NB4 (cell line): ENCODE measurements at places on chromosomes 7 and 10.

- no peak for DNase-seq
Measured at GRCh38 chr10:130221456-130222375, 85.5 kb downstream of the GLRX3 start.

GRCh38 chr7:13532028-13532753 is 457.3 kb downstream of the ETV1 start:
- no peak for DNase-seq

- no peak for DNase-seq
Measured at GRCh38 chr7:149725916-149726315, 47.5 kb downstream of the ZNF467 start.

DNA sequence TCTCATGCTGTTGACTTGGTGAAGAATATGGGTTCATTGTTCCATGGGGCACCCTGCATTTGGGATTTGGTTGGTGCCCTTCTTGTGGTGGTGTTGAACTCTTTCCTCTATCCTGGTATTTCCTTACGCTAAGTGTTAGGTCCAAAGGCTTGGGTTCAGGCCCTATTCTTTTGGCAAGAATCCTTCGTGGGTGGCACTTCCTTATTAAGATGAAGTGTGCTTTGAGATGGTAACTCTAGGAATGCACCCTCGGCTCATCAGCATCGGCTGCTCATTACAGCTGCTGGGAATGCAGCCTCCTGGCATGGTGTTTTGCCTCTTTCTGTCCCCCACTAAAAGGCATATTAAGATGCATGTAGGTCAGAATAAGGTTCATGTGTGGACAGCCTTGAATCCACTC is 380.7 kb downstream of the RPS24 start:
- no peak for DNase-seq

GRCh38 chr10:132835848-132836233 is 49.9 kb upstream of the NKX6-2 start:
- DNase-seq, result no peak

DNA sequence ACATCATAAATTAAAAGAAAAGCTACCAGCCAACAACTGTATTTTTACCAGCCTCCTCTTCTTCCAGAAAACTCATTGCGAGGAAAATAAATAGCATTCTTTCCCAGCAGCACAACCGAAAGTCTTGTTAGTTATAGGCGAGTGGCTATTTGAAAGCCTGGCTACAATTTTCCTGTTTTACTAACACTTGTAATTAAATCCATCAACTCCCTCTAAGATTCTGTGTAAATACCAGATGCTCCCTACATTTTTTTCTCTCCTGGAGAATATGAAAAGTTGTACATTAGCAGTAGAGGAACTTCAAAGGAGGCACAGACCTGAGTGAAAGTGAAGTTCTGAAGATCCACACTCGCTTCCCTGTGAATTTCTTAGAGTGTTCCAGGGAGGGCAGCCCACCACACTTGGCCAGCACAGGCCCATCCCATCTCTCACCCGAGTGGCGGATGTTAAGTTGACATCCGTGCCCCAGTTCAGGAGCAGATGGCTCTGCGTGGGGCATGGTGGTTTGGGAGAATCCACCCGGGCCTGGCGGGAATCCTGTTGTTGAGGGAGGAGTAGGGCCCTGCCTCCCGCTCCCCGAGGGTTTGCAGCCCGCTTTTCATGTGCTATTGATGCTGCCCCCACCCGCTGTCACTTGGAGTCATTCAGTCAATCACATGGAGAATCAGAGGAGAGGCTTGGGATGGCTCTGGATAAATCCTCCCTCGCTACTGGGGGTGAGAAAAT is 451.0 kb upstream of the GALNT17 start:
- DNase-seq, result no peak

- DNase-seq, result no peak
Measured at GRCh38 chr10:11286261-11286852, 268.7 kb downstream of the CELF2 start.

- no peak for DNase-seq
Measured at GRCh38 chr7:11950281-11950680, 118.3 kb upstream of the THSD7A start.

- no peak for DNase-seq
Measured at GRCh38 chr10:105540381-105540780, 899.3 kb downstream of the SORCS3 start.

- peak; percentile 11 for DNase-seq
Measured at GRCh38 chr10:111650088-111650487, 533.5 kb downstream of the GPAM start.

- DNase-seq, result peak; percentile 58
Measured at GRCh38 chr10:13707156-13707881, 120.6 kb downstream of the PRPF18 start.

DNA sequence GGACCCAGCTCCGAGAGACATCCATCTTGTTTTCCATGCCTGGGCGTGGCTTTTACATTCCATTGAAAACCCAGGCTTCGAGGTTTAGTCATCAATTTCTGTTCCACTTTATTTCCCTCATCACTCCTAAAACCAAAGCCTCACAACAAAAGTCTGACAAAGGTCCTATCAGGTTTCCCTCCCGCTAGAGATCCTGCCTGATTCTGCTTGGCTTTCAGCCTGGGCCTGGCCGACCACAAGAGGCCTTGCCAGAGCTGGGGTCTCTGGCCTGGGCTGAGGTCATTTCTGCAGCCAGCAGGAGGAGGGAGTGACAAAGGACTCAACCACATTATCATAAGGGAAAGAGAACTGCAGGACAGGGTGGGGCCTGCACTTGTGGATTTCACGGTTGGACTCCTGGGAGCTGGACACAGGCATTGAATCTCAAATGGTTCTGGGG is 167.0 kb downstream of the FANK1 start:
- DNase-seq, result no peak

DNA sequence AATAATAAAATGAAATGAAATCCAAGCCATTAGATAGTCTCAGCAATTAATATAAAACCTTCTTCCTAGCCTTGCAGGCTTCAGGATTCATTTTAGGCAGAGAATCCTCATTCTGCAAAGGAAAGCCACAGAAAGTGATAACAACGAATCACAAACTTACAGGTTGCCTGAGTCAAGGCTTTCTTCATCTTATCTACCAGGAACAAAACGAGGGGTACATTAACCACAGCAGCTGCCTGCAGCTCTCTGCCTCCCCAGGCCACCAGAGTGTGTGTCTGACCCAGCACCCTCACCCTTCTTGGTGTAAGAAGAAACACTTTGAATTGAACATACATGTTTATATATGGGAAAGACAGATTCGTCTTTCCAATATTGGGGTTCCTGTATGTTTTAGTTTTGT is 12.5 kb upstream of the TNS3 start:
- DNase-seq, result peak; percentile 58

DNA sequence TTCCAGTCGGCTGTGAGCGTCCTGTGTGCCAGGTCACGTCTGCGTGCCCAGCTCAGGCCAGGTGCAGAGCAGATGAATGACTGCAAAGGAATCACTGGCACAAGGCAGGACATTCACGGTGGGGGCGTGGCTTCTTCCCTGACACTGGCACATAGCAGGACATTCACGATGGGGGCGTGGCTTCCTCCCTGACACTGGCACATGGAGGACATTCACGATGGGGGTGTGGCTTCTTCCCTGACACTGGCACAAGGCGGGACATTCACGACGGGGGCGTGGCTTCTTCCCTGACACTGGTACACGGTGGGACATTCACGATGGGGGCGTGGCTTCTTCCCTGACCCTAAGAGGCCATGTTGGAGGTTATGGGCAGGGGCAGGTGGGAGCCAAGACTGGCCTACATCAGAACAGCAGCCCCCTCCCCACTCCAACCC is 64.3 kb downstream of the MYL10 start:
- DNase-seq, result peak; percentile 66

- no peak for DNase-seq
Measured at GRCh38 chr10:11397077-11397965, 214.1 kb downstream of the USP6NL start.

GRCh38 chr7:155665079-155665956 is 20.9 kb downstream of the RBM33 start:
- no peak for DNase-seq

GRCh38 chr10:45509491-45509890 is 135.5 kb downstream of the ALOX5 start:
- DNase-seq, result no peak

- DNase-seq, result no peak
Measured at GRCh38 chr7:94913391-94913790, 6.0 kb downstream of the PPP1R9A start.

GRCh38 chr7:6171532-6172223 is 100.7 kb downstream of the CYTH3 start:
- no peak for DNase-seq

GRCh38 chr10:101287997-101288635 is 58.9 kb upstream of the LBX1 start:
- peak; percentile 52 for DNase-seq

DNA sequence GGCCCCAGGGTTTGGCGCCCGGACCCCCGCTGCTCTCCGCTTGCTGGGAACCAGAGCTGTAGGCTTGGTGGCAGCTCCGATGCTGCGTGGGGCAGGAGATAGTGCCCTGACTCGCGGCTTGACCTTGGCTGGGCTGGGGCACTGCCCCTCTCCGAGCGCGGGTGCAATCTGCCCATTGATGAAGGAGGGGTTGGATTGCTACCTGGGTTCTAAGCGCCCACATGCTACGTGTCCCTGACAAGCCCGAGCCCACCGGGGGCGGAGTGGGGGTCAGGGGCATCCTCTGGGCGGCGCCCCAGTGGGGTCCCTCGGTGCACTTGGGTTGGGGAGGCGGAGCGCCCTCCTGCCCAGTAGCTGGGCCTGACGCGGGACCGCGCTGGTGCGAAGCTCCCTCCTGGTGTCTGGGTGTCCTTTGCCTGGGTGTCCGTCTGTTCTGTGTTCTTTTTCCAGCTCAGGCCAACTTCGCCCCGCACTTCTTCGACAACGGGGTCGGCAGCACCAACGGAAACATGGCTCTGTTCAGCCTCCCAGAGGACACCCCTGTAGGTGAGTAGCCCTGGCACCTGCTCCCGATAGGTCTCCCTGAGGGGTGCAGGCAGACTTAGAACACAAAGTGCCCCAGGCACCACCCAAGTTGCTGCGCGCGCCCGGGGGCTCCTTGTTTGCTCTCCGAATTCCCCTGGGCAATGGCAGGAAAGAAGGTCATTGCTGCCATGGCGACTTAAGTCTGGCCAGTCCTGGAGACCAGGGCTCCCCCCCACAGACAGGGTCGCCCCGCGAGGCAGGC is 900 bp downstream of the CDHR1 start:
- DNase-seq, result no peak

DNA sequence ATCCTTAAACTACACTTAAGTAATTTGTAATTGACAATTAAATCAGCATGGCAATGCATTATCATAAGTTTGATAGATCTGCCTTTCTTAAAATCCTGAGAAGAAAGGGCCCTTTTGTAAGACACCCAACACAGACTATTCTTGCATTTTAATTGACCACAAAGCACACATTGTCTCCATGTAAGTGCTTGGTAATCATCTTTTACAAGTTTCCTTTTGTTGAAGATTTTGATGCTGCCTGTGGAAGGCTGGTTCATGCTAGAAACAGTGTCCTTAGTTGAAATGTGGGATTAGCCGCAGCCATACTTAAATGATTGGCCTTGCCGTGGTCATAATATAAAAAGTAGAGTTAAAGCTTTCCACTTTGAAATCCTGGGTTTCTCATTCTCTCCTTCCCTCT is 32.3 kb upstream of the CELF2 start:
- DNase-seq, result no peak

DNA sequence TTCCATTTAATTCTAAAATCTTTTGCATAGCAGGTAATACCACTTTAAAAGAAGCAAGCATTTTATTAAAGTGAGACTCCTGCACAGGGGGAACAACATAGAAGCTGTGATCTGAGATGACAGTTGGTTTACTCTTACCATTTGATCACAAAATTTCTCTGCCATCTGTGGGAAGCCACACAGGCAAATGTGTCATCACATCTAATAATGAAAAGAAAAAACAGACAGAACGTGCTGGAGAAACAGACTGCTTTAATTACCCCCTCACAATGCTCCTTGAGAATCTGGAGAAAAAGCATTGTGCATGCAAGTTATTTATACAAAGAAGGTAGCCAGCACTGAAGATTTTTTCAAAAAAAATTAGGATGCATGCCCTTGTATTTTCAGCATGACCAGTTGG is 165.2 kb upstream of the PTER start:
- DNase-seq, result no peak

DNA sequence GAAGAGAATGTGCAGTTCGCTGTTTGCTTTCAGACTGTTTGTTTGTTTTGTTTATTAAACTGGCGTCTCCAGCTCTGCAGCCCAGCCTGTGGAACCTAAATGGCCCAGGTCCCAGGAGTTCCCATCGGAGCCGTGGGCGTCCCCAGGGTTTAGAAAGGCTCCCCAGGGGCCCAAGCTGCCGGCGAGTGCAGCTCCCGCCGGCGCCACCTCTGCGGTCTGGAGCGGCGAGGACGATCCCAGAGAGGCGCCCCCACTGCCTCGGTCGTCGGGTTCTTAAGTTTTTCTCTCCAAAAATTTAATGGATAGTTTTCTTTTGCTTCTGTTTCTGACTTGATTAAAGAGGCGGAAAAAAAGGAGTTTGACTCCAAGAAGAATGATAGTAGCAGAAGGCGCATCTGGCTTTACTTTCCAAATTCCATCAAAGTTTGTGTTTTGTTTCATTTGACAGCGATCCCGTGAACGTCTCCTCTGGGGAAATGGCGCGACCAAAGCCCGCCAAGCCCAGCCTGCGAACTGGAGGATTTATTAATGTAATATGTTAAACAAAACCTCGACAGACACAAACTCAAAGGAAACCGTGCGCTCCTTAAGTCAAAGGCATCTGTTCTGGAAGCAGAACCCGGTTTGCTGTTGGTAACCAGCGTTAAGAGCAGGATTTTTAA is 718 bp upstream of the FZD1 start:
- peak; percentile 60 for DNase-seq

DNA sequence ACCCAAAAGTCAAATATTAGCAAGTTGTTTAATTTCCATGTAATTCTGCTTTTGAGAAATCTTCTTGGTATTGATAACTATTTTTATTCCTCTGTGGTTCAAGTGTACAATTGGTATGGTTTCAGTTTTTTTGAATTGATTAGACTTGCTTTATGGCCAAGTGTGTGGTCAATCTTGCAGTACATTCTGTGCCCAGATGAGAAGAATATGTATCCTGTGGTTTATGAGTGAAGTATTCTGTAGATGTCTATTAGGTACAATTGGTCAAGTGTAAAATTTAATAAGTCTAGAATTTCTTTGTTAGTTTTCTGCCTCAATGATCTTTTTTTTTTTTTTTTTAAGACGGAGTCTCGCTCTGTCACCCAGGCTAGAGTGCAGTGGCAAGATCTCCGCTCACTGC is 36.6 kb upstream of the C7orf33 start:
- no peak for DNase-seq

DNA sequence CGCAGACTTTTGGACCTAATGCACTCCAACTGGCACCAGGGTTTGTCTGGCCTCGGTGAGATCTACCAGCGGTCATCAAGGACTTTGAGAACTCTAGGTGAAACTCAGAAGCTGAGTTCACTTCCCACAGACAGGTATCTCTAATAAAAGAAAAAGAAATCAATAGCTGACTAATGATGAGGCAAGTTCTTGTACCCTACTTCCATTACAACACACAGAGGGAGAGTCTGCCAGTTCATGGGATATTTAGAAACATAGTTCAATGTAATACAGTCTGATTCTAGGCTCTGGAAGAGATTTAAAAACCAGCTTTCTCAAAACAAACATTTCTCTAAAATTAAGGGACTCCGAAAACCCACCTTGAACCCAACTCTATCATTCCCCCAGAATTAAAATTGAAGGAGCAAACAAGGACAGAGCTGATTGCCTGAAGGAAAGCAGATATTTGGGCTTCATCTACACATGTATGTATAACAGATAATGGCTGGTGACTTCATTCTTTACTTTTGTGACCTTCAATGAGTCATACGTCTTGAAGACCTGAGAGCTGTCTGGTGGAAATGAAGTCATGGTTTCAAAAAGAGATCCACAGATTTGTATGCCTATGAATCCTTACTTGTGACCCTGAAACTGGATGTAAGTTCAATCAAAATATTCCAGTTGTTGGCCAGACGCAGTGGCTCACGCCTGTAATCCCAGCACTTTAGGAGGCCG is 2.7 kb upstream of the PNLIPRP1 start:
- no peak for DNase-seq
